Ovary (tissue), 10 donors: ENCODE measurements at places on chromosomes 11 and 22. TPM values are rescaled to one million over a fixed set of nuclear protein-coding genes. Genes with fewer than 3 reads are reported as not detected.

DNA sequence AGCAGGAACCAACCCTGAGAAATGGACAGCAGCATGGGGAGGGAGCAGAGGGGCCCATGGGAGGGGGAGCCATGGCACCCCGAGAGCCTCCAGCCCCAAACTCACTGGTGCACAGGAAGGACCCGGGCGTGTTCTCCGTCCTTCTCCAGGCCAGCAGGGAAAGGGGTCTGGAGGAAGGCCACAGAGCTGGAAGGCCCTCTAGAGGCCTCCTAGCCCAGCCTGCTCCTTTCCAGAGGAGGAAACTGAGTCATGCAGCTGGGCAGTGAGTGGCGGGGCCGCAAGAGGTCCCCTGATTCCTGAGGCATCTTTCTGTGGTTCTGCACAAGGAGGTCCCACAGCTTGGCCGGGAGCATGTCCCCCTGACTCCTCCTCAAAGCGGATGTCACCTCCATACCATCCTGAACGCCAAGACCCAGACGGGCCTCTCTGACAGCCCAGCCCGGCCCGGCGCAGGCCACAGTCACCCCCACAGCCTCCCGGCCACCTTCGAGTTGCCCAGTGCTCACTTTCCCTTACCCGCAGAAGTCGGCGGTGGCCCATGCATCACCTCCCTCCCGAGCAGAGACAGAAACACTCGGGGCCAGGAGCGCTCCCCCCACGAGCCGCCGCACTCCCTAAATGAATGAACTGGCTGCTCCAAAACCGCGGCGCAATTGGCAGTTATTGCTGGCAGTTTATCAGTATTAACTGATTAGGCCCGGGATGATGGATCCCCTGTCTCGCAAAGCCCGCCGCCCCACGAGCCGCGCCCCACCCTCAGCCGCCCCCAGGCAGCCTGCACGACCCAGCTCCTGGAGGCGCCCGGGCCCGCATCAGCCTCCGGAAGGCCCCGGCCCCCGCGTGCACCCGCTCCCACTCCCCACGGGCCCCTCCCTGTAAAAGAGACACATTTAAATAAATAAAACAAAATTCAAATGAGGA is 272.5 kb downstream of the BUD13 start:
- DNase-seq = no peak

GRCh38 chr22:20257212-20258020 is 10.7 kb downstream of the RTN4R start:
- no peak for DNase-seq

GRCh38 chr11:11290354-11290753 is 62.7 kb downstream of the CSNK2A3 start:
- DNase-seq = no peak

GRCh38 chr11:12106501-12106900 is 3.9 kb upstream of the MICAL2 start:
- no peak for DNase-seq

DNA sequence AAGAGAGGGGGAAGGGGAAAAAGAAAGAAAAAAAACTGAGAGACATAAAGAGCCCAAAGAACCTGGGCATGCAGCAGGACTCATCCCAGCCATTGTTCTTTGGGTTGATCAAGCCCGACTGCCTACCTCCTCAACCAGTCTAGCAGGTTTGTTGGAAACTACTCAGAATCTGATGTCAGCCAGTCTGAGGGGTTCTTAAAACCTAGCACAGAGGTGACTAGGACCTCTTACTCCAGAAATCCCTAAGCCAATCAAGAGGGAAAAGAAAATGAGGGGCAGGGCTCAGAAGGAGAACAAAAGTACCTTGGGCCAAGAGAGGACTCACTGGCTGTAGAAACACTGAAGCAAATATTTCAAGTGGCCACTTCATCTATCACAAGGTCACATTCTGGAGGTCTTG is 228.0 kb downstream of the AASDHPPT start:
- DNase-seq = no peak

DNA sequence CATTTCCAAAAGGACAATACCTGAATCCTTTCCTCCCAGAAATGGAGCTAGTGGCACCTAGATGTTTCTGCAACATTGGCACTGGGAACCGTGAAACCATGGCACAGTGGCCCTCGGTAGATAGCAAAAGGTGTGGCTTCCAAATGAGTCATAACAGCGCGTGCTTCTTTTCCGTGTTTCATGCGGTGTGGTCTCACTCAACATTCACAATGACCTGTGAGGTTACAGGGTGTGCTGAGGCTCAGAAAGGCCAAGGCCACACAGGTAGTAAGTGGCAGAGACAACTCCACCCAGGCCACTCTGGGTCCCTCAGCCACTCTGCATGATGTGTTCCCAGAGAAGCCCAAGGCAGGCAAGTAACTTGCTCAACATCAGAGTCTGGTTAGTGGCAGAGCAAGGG is 67.4 kb downstream of the TP53I11 start:
- no peak for DNase-seq

DNA sequence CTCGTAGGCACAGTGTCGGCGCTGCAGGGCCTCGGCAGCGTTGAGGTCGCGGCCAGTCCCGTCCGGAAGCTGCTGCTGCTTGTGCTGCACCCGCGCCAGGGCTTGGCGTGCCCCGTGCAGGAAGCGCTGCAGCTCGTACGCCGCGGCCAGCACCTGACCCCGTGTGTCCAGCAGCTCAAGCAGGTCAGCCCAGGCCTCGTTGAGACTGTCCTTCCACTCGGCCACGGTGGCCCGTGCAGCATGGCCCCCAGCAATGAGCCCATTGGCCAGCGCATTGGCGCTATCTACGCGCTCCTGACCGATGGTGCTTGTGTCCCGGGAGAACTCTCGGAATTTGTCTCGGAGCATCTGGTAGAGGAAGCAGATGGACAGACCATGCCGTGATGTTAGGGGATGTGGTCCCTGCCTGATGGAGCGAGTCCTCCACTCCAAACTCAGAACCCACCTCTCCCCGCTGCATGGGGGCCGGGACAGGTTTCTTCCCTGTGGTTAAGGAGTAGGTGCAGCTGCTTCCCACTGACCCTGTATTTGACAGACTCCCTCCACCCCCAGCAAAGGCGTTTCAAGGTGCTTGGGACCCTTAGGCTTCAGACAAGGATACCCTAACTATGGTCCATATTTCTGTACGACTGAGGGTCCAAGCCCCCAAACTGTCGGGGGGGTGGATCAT is 13.8 kb upstream of the RBM4B start:
- no peak for DNase-seq

LRRC56 gene
- 3.1 TPM for total RNA-seq
